ENCODE measurements at places on chromosomes 1 and 21.
A peak's percentile ranks its signal among the peaks of the same experiment; 100 is the strongest.

GRCh38 chr1:27300341-27301051 lies 21.5 kb upstream of the TMEM222 start:
- DNase-seq, result peak; percentile 75

DNA sequence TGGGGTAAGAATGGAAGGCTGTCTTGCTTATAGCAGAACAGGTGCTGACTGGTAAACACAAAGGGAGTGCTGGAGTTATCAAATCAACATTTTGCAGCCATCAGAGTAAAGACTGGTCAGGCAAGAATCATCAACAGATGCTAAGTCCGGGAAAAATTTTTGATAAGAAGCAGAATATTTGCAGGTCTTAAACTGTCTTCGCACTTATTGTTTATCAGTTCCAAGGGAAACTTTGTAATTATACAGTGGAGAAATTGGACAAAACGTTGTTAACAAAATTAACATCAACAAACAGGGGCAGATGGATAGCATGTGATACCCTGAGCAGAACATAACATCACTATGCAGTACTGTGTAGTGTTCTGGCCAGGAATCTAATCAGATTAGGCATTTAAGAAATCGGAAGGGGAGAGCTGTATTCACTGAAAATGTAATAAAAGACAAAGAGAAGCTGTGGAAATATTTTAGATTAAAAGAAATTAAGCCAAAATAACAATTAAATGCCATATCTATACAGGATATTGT lies 127.1 kb downstream of the DAB1 start:
- DNase-seq, result no peak

GRCh38 chr1:229514578-229515275 lies 6.6 kb upstream of the NUP133 start:
- DNase-seq, result peak; percentile 47

- DNase-seq, result peak; percentile 75
Measured at GRCh38 chr21:29148530-29148929, 18.1 kb downstream of the MAP3K7CL start.

GRCh38 chr1:82858031-82858430 lies 1057.3 kb downstream of the ADGRL2 start:
- no peak for DNase-seq

- DNase-seq, result no peak
Measured at GRCh38 chr1:221435504-221435904, 306.4 kb downstream of the DUSP10 start.

- no peak for DNase-seq
Measured at GRCh38 chr1:28280501-28280900, 21.2 kb downstream of the SESN2 start.

GRCh38 chr1:31803610-31804009 lies 12.2 kb downstream of the SPOCD1 start:
- DNase-seq, result no peak

DNA sequence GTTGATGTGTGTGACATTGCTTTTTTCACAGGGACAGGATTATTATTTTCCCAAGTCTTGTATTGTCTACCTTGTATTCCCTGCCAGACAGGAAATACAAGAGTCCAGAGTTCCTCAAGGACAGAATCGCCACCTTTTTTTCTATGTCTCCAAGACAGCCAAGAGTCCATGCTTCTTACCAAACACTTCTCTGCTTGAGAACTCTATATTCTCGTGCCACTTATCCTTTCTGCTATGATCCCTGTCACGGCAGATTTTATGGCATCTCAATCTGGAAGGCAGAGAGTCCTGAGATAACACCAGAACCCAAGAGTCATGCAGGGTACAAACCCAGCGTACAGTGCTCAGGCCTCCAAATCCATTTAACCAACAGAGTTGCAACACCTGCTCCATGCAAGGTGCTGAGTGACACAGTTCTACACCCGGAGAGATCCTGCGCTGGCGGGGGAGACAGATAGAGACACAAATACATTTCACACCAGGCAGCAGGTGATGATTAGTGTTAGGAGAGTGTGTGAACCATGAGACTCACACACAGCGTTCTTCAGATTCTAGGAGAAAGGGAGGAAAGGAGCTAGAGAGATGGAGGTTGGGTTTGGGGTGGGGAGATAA lies 107.6 kb downstream of the NAV1 start:
- DNase-seq, result no peak

DNA sequence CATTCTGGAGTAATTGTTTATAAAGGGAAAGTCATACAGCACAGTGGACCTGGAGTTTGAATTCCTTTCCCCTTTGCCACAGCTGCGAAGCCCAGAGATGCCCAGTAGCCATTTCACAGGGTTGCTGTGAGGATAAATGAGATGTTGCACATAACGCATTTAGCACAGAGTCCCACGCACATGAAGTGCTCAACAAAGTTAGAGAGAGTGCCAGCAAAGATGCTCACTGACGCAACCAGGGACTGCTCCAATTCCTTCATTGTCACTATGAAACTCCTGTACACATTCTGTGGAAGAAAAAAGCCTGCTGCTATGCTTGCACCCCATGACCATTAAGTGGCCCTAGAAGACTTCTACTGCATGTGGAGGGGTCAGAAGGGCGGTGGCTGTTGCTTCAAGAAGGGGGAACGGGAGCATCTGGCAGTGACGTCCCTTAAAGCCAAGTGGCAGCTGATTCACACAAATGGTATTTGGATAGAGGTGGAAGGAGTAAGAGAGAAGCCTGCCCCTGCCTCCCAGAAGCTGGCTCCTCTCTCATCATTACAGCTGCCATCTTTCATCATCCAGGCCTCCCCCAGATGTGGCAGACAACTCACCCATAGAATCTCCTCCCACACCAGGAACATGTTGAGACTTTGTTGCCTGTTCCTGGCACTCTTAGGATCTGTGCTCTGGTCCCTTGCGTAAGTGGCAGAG lies 26.5 kb upstream of the VAV3 start:
- DNase-seq, result peak; percentile 34

DNA sequence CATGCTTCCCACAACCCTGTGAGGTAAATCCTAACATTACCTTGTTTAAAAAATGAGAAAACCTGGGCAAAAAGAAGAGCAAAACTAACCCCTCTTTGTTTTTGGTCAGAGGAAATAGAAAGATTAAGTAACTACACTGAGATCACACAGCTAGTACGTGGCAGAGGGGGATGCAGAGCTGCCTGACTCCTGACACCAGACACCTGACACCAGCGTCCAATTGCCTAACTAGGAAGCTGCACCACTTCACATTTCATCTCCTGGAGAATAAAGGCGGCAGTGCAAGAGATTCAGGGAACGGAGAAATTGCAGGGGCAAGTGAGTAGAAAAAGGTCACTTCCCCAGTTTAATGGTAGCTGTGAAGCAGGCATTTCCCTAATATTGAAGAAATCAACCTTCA lies 229.3 kb upstream of the PTBP2 start:
- DNase-seq, result no peak

DNA sequence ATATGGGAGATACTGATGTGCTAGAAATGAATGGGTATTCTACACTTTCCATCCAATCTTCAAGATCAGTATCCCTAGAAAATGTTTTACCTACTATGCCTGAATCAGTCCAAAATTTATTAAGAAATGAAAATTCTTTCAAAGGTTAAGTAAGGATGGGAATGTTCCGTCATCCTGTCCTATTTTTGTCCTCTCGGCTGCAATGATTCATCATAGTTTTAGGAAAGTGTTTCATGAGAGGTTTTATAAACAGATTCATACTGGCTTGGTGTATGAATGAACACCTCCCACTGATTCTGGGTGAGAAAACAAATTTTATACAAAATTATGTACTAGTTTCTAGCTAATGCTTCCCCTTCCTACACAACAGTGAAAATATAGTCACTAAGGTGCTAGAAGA lies 504.6 kb upstream of the NR5A2 start:
- peak; percentile 10 for DNase-seq

- DNase-seq, result no peak
Measured at GRCh38 chr1:2024887-2025286, 5.7 kb downstream of the GABRD start.

GRCh38 chr1:238404481-238404880 lies 513.8 kb upstream of the ZP4 start:
- DNase-seq, result no peak

DNA sequence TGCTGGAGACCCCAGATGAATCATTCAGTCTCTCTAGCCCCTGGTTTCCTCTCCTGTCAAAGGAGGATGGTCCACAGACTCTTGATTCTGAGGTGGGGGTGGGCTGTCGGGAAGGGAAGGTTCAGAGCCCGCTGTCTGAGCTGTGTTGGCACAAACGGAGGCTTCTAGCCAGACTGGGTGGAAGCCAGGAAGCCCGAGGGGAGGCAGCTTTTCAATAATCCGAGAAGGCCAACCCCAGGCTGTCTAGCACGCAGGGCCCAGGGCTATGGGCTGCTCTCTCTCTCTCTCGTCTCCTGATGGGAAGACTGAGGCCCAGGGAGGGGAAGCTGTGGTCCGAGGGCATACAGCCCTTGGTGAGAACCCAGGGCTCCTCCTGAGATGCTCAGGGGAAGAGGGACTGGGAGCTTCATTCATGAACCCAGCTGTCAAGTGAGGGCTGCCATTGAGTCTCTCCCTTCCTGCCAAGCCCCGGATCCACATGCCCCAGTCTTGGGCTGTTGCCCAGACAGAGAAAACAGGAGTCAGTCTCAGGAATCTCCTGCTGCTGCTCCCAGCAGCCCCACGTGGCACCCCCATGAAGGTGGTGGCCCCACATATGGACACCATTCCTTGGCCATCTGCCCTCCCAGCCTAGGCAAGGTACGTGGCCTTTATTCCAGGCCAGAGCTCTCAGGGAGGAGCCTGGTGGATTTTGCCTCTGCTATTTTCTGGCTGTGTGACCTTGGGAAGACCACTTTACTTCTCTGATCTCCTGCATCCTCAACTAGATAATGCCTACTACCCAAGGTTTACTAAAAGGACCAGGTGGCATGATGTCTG lies 44.4 kb downstream of the RAP1GAP start:
- no peak for DNase-seq

DNA sequence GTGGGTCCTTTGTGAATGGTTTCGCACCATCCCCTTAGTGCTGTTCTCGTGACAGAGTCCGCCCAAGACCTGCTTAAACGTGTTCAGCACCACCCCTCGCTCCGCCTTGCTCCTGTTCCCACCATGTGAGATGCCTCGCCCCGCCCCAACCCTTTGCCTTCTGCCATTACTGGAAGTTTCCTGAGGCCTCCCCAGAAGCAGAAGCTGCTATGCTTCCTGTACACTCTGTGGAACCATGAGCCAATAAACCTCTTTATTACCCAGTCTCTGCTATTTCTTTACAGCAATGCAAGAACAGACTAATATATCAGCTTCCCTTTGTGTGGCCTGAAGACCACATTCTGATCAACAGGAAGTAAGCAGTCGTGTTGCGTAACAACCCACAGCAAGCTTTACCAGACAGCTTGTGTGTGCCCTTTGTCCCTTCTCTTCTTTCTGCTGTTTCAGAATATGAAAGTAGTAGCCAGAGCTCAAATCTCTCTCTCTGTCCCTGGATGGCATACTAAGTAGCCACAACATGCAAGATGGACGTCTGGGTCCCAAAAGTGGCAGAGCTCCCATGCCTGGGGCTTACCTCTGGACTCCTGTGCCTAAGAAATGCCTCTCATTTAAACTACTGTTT lies 14.1 kb downstream of the HENMT1 start:
- DNase-seq, result peak; percentile 57

DNA sequence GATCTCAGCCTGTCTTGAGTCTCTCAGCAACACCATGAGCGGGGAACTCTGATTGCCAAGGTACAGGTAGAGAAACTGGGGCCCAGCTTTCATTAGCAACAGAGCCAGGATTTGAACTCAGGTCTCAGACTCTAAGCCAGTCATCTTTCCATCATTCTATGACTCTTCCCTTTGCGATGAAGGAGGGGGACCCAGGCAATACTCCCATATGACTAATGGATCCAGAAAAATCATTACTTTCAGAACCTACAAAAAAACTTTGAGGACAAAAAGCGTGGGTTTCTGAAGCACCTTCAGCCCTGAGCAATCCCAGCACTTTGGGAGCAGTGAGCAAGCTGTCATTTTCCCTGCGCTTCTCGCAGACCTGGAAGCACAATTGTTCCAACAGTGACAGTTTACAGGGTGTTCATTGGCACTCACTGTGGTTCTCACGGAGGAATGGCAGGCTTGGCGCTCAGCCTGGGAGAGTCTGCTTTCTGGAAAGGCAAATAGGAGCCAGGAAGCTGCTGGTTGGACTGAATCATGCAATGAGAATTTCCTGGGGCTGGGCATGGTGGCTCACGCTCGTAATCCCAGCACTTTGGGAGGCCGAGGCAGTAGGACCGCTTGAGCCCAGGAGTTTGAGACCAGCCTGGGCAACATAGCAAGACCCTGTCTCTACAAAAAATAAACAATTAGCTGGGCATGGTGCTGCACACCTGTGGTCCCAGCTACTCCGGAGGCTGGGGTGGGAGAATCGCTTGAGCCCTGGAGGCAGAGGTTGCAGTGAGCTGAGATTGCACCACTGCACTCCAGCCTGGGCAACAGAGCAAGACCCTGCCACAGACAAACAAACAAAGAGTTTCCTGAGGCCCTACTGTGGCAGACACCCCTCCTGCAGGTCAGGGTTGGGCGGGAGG lies 40.1 kb downstream of the SLC2A7 start:
- DNase-seq, result peak; percentile 97

DNA sequence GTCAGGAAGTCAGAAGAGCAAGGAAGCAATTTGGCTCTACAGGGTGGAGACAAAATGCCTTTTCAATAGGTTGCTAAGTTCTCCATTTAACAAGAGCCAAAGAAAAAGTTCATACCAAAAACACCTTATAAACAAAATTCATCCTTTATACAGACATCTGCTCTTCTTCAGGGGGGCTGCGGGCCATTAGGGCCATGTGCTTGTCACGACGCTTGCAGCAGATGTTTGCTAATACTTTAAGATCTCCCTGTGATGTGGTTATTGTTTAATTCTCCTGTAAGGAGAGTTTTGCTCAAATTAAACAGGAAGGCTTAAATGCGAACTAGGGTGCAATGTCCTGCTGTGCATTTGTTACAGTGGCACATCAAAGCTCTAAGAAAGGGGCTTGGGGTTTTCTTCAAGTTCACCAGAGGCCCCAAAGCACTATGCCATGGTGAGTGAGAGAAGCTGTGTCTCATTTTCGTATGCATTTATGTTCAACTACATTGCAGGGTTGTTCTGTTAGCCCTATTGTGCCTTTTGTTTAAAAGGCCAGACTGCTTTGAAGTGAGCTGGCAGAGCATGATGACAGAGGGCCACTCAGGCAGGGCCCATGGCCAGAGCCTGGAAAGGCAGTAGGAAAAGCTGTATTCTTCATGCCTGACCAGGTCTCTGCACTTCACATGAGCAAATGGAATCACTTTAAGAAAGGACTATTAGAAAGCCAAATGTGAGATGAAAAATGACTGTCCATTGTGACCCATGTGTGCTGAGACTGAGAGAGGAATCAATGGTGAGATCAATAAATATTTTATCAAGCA lies 24.8 kb upstream of the NTPCR start:
- DNase-seq, result no peak

- DNase-seq, result no peak
Measured at GRCh38 chr1:22626237-22627157, 9.9 kb upstream of the C1QA start.

DNA sequence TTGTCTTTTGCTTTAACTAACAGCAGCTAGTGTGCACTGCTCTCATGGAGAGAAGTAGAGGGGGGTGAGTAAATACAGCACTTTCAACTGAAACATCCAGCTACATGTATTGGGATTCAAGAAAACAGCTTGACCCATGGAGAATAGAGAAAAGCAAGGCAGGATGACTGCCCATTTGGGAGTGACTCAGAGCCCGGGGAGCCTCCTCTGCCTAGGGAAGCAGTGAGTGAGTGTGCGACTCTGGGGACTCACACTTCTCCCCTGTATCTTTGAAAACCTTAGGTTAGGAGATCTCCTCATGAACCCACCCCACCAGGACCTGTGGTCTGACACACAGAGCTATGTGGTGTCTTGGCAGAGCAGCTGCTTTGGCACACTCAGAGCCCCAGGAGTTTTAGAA lies 82.0 kb upstream of the PTGFR start:
- peak; percentile 58 for DNase-seq

Measured in GM04504 (cell line).